ENCODE measurements at places on chromosomes 4 and X. TPM values are rescaled to one million over a fixed set of nuclear protein-coding genes. Genes with fewer than 3 reads are reported as not detected.

GRCh38 chr4:84726356-84726755 lies 143.4 kb downstream of the CDS1 start:
- DNase-seq: no peak

- no peak for DNase-seq
Observed at GRCh38 chr4:54742636-54743399, 85.1 kb downstream of the KIT start.

CXorf65 gene
- total RNA-seq: not detected

ARHGEF38 gene
- not detected for total RNA-seq

- peak; percentile 81 for DNase-seq
Observed at GRCh38 chr4:142126890-142127497, 490.6 kb downstream of the IL15 start.

DNA sequence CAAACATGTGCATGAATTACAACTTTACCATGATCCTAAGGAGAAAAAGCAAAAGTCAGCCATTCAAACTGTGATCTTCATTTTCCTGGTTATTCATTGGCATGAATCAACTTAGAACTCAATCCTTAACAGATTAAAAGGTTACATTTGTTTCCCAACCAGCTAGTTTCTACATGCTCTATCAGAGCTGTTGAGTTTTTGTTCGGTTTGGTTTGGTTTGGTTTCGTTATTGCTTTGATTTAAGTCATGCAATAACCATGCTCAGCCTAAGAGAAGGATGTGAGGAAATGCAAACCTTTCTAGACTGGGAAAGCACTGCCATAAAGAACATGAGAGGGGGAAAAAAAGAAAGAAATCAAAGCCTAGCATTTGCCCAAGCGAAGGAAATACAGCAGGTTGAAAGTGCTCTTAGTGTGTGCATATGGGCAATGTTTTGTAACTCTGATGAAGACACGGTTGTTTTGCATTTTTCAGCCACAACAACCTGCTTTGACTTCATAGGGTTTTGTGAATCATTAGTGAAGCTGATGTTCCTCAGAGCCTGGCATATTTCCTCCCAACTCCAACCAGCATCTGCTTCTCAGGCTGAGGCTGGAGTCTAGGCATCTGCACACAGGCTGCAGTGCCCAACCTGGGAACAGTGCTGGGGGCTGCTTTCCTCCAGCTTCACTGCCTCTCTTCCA lies 234.3 kb downstream of the ZNF674 start:
- peak; percentile 12 for DNase-seq

DNA sequence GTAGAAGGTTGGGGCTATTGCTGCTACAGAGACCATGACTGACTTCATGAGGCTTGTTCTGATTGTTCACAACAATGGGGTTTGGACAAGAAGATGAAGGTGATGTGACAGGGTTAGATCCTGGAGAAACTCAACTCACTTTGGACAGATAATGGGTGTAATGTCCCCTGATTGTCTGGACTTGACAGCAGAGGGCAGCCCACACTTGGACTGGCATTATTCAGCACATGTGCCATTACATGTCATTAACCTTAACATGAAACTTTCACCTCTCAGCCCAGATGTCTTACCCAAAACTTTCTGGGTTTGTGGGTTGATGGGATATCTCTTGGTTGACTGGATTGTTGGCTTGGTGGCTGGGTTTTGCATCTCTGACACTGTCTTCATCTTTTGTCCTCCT lies 101.5 kb downstream of the MXRA5 start:
- DNase-seq: no peak

CTAG1A gene
- total RNA-seq: not detected

GRCh38 chr4:41304221-41304620 lies 47.5 kb downstream of the UCHL1 start:
- DNase-seq: no peak

PDGFC gene
- 145 TPM for total RNA-seq

DNA sequence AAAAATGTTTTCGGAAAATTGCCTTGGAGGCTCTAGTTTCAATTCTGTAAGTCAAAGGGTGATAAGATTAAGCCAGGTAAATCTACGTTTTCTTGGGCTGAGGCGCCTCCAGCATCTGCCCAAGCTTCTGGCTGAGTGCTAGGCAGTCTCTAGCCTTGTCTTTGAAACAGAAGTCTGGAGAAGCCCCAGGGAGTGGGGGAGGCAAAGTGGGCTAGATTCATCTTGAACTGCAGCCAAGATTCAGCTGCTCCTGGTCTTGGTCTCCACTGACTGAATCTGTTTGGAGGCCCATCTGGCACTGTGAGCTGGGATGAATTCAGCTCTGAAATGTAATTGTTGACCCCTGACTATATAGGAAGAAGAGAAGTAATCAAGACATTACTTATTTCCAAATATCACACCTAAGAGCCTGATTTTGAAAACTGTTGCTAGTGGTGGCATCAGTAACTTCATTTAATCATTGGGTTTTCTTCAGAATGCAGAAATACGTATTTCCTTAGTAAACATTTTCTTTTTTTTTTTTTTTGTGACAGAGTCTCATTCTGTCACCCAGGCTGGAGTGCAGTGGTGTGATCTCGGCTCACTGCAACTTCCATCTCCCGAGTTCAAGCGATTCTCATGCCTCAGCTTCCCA lies 187.3 kb upstream of the LEF1 start:
- no peak for DNase-seq

DNA sequence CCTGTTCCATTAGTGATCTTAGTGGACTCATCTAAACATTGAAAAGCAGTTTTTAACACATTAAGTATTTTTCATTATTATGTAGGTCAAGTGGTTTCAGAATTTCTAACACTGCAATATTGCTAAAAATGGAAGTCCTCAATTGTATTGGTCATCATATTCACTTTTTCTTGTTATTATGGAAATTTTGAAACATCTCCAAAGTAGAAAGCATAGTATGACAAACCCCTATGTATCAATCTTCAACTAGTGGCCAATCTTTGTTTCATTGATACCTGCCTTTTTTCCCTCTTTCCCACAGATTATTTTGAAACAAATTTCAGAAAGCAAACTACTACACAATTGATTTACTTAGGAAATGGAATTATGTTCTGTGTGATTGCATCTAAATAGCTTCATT lies 14.5 kb upstream of the ABCG2 start:
- DNase-seq: no peak

GRCh38 chrX:42771506-42772335 lies 6.2 kb downstream of the PPP1R2C start:
- peak; percentile 26 for DNase-seq

DNA sequence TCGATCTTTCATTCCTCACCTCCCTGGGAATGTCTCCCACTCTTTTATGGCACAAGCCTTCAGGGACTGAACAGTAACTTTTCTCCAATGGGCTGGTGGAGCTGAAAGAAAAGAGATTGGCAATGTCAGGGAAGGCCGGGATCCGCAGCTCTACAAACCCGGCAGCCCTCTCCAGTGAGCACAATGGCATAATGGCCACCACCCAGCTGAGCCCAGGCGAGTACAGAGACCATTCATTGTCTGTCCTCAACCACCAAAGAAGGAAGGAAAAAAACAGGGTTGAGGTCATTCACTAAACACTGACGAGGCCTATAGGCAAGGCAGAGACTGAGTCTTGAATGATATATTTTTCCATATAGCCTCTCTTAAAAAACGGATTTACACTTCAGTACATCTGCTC lies 3.6 kb downstream of the GEMIN8 start:
- no peak for DNase-seq

UBL4A gene
- total RNA-seq: 32.0 TPM

SPARCL1 gene
- not detected for total RNA-seq

SPP1 gene
- total RNA-seq: 11.3 TPM

HPGD gene
- total RNA-seq: not detected

CD38 gene
- under 0.01 TPM for total RNA-seq

DNA sequence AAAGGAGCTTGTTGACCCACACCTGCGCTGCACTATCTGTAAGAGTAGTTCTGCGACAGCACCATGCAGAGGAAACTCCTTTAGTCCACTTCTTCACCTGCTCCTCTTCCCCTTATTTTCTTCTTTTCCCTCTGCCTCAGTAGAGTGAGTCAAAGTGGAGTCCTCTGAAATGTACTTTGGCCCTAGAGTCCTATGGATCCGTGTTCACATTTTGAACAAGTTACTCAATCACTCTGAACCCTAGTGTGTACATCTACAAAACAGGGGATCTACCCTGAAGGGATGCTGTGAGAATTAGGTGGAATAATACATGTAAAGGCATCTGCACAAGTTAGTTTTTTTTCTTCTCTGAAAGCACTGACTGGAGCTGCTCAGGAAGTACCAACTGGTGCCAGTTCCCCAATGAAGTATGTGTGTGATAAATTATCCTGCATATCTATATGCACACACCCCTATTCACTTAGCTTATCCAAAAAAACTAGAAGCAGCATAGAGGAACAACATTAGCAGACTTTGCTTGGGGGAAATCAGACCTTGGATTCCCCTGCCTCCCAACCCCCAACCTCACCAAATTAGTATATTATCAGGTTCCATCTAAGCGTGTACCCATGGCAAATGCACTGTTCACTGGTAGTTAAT lies 118.5 kb upstream of the FAM9C start:
- no peak for DNase-seq

DUSP21 gene
- not detected for total RNA-seq

TMEM150C gene
- total RNA-seq: 0.43 TPM

FAM114A1 gene
- total RNA-seq: 471 TPM

DNA sequence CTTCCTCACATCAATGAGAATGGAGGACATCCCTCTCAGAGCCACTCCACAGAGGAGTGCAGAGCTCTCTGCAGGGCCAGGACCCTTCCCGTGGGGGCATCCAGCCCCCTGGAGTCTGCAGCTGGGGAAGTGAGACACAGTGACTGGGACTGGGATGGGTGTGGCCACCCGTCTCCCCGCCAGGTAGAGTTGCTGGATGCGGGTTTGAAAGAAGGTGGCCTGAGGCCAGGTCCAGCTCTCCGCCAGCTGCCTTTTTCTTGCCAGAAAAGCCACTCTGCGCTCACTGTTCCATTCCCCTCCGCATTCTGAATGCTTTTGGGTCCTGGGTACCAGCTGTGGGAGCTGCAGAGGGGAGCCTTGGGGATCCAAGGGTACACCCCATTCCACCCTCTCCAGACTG lies 82.6 kb downstream of the ABLIM2 start:
- DNase-seq: no peak

GRCh38 chr4:59122626-59123025 lies 2012.4 kb upstream of the IGFBP7 start:
- DNase-seq: no peak

DNA sequence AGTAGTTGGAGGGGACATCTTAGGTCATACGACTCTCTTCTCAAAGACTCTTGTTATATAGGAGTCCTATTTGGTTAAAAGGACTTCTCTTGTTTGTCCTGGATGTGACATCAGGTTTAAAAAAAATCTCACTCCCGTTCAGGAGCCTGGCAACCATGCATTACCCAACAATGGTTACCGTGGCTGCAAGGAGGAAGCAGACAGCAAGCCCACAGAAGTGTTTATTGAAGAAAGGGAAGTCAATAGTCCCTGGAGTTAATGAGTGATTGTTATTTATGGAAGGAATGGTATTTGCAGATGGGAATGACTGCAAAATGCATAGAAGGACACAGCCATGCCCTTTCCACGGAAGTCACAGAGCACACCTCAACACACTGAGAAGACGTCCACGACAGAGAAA lies 75.9 kb upstream of the ENPP6 start:
- DNase-seq: no peak

GRCh38 chrX:153913211-153913610 lies 8.7 kb downstream of the AVPR2 start:
- no peak for DNase-seq

ZNF718 gene
- 8.2 TPM for total RNA-seq

FRAS1 gene
- total RNA-seq: 1.3 TPM

- no peak for DNase-seq
Observed at GRCh38 chr4:105274090-105274489, 127.4 kb downstream of the TET2 start.

GRCh38 chr4:179666226-179666625 lies 2224.0 kb upstream of the AGA start:
- DNase-seq: no peak

PPARGC1A gene
- 0.86 TPM for total RNA-seq

ZNF280C gene
- 7.1 TPM for total RNA-seq

DNA sequence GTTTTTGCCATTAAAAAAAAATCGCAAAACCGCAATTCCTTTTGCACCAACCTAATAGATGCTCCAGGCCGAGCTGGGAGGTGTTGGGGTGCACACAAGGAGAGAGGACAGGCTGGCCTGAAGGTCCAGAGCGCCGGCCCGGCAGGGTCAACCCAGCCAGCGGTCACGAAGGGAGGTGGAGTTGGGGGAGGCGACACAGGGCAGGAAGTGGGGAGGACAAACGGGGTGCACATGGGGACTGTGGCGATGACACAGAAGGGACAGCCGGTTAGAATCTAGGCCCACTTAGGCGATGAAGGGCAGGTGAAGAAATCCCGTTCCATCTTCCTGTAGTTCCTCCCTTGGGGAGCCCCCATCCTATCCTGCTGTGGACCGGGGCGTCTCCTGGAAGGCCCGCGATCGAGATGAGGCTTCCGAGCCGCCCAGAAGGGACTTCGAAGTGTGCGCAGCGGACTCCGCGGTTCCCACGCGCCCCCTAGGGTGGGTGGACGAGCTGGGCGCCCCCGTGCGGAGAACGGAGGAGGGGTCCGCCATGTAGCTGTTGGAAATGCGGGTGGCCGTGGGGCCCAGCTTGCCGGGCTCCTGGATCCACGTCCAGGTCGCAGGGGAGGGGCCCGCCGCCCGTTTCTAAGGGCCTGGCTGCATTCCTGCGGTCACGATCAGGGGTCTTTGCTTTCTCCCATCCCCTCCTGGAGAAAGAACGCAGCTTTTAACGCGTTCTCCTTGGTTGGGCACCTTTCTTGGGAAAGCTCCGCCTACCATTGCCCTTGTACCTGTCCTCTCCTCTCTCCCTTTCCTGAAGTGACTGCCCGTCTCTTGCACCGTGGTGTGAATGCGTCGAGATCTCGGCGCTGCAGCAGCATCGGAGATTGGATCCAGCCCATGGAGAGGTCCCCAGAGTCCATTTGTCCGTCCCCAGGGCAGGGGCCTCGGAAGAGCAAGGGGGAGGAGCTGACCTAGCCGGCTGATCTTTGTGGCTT lies 17.0 kb upstream of the HPF1 start:
- DNase-seq: peak; percentile 20

NPNT gene
- total RNA-seq: under 0.01 TPM

TGIF2LX gene
- not detected for total RNA-seq

- no peak for DNase-seq
Observed at GRCh38 chr4:54100595-54101189, 729 bp downstream of the GSX2 start.

PYURF gene
- 91.1 TPM for total RNA-seq

GRCh38 chr4:11428231-11428898 lies at the start of gene HS3ST1:
Gene HS3ST1, minus strand, starts transcription at chr4:11428894. Its CDS starts 28,889 bp downstream, at chr4:11400005.
- DNase-seq: no peak

AFF2 gene
- total RNA-seq: not detected

GRCh38 chrX:106499473-106499872 lies 112.3 kb upstream of the RADX start:
- no peak for DNase-seq

SNX12 gene
- total RNA-seq: 61.5 TPM

Data from fibroblast of villous mesenchyme (primary cell).